ENCODE measurements at places on chromosomes 12 and 14. TPM values are rescaled to one million over a fixed set of nuclear protein-coding genes. Genes with fewer than 3 reads are reported as not detected.

DNA sequence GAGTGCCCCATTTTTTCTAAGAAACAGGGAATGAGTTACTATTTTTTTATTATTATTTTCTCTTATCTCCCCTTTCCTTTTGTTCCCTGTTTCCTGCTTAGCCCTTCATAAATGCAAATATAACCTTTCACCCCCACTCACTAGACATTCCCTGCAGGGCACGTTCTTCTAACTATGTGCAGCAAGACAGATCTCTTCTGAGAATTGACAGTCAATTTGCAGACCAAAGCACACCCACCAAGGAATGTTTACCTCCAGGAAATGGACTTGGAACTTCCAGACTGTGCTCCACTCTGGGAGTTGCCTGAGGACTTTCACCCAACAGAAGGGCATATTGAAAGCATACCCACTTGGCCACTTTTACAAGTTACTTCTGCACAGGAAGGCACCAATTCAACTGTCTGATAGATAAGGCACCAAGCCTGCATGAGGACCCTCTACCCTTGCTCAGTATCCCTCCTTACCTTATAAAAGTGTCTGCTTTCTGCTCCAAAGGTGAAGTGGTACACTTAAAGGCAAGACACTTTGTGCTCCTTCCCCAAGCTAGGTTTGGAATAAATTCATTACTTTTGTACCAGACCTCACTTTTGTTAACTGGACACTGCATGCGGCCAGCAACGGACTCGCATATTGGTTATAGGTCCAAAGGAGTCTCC lies 6.5 kb downstream of the TAS2R19 start:
- no peaks in the 10 kb centered on the region for H3K27me3 ChIP-seq
- H3K36me3 ChIP-seq: no peaks in the 10 kb centered on the region
- no peaks in the 10 kb centered on the region for H3K4me1 ChIP-seq
- no peak for DNase-seq

The TMPRSS12 gene
- total RNA-seq: not detected

GRCh38 chr14:83913476-83913875 lies 1616.5 kb upstream of the FLRT2 start:
- no peaks in the 10 kb centered on the region for H3K4me1 ChIP-seq
- no peak overlapping the region for H3K4me3 ChIP-seq
- H3K36me3 ChIP-seq: no peaks in the 10 kb centered on the region
- no peak overlapping the region for H3K27ac ChIP-seq
- no peaks in the 10 kb centered on the region for H3K27me3 ChIP-seq
- no peak for DNase-seq

DNA sequence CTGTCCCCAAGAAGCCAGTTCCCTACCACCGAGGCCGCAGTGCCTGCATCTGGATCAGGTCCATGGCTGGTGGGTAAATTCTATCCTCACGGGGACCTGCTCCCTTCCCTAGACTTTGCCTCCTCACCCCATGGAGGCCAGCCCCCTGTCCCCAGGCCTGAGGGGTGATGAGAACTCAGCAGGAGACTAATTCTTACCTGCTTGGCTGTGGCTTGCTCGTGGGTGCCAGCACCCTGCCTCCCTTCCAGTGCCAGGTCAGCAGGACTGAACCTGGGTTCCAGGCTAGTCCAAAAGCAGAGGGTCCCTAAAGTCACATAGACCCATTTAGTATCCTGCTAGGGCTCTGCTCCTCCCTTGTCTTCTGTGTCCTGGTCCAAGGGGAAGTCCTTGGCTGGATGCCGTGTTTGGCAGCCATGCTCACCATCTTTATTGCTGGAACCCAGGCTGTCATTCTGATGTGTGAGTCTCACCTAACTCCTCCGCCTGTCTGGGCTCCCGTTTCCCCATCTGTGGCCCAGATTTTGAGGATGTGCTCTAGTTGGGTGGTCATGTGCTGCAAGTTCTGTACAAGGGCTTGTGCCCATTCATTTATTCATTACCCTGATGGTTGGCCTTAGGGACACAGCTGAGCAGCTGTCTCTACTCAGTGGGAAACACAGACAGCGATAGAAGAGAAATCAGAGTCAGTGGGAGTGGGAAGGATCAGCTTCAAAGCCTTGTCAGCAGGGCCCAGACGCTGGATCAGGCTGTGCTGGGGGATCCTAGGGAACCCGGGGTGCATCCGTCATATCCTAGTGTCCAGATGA lies 949 bp downstream of the PLBD2 start:
- peak overlapping the region; percentile 80 for H3K27ac ChIP-seq
- peaks cover 5% of the 10 kb centered on the region for H3K4me1 ChIP-seq
- no peak for DNase-seq

The ESR2 gene
- total RNA-seq: 0.13 TPM

- peak overlapping the region; percentile 5 for H3K4me3 ChIP-seq
- H3K4me1 ChIP-seq: peaks cover 19% of the 10 kb centered on the region
- H3K27me3 ChIP-seq: no peaks in the 10 kb centered on the region
- H3K27ac ChIP-seq: peak overlapping the region; percentile 48
Observed at GRCh38 chr12:46523863-46524770, 151.5 kb upstream of the SLC38A2 start.

The FAM222A gene
- total RNA-seq: 0.24 TPM

DNA sequence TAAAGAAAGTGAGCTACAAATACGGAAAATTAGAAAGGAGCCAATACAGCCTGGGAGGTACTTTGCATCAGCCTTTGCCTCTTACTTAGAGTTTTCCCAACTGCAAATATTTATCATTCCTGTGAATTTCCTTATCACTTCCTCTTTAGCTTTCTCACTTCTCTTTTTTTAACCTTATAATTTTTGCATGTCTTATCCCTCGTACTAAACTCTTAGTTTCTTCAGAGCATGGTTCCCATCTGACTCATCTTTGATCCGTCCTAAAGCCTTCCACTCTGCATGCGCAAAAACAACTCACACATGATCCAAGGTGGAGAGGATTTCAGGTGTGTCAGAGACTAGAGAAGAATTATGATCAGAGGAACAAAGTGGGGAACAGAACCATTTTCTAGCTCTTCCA lies 9.6 kb upstream of the SNAPC1 start:
- H3K36me3 ChIP-seq: no peaks in the 10 kb centered on the region
- no peaks in the 10 kb centered on the region for H3K4me1 ChIP-seq
- no peak overlapping the region for H3K4me3 ChIP-seq
- H3K27me3 ChIP-seq: no peaks in the 10 kb centered on the region
- no peak for DNase-seq

GRCh38 chr12:68276402-68276930 lies 23.1 kb upstream of the IL22 start:
- no peaks in the 10 kb centered on the region for H3K27me3 ChIP-seq
- H3K4me3 ChIP-seq: no peak overlapping the region
- no peaks in the 10 kb centered on the region for H3K4me1 ChIP-seq
- no peak overlapping the region for H3K27ac ChIP-seq
- no peak for DNase-seq

The REP15 gene
- total RNA-seq: 0.85 TPM

- H3K27me3 ChIP-seq: no peaks in the 10 kb centered on the region
- no peak for DNase-seq
- no peak overlapping the region for H3K27ac ChIP-seq
- H3K36me3 ChIP-seq: no peaks in the 10 kb centered on the region
- no peaks in the 10 kb centered on the region for H3K4me1 ChIP-seq
Observed at GRCh38 chr12:67112586-67112985, 156.6 kb upstream of the CAND1 start.

- DNase-seq: no peak
- peaks cover 46% of the 10 kb centered on the region for H3K36me3 ChIP-seq
- peaks cover 26% of the 10 kb centered on the region for H3K4me1 ChIP-seq
- H3K4me3 ChIP-seq: peak overlapping the region; percentile 89
Observed at GRCh38 chr12:56158926-56159461, 835 bp downstream of the MYL6 start.

DNA sequence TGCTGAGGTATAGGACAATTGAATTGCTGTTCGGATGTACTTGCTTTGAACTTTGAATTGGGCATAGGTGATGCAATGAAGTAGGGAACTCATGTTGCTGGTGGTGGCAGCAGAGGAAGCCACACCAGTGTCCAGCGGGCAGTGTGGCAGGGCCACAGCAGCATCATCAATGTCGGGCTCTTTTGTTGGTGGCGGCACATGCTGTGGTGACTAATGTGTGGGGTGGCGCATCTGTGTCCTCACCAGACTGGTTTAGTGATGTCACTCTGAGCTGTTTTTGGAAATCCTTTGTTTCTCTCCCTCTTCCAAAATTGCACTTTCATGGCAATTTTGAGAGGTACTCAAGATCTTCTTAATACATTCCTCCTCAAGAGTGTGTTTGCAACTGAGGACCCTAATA lies 187.6 kb downstream of the ETNK1 start:
- no peaks in the 10 kb centered on the region for H3K4me1 ChIP-seq
- no peak overlapping the region for H3K27ac ChIP-seq
- no peaks in the 10 kb centered on the region for H3K27me3 ChIP-seq
- H3K36me3 ChIP-seq: no peaks in the 10 kb centered on the region

DNA sequence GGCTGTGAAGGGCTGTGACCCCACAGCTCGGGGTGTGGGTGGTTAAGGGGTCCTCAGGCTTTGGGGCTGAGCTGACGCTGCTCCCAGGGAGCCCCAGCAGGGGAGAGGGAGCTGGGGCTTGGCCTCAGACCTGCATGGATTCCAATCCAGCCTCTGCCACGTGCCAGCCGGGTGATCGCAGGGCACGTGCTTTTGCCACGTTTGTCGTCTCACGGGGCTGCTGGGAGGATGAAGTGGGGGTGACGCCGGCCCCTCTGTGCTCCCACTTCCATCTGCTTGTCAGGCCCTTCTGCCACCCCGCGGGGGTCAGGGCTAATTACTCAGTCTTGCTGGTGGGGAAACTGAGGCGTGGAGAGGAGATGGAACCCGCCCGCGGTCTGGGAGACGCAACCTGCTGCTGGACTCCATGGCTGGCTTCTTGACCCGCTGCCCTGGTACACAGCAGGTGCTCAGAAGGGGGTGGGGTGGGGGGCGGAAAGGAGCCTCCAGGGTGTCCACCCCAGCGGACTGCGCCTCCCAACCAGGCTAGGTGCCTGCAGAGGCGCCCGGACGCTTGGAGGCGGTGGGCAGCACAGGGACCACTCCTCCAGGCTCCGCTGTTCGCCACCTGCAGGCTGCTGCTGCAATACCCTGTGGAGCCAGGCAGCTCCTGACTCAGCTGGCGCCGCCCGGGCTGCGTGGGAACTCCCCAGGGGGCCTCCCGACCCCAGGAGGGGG lies 36.4 kb upstream of the PRIMA1 start:
- no peaks in the 10 kb centered on the region for H3K36me3 ChIP-seq
- H3K4me1 ChIP-seq: no peaks in the 10 kb centered on the region
- no peaks in the 10 kb centered on the region for H3K27me3 ChIP-seq
- no peak overlapping the region for H3K27ac ChIP-seq

DNA sequence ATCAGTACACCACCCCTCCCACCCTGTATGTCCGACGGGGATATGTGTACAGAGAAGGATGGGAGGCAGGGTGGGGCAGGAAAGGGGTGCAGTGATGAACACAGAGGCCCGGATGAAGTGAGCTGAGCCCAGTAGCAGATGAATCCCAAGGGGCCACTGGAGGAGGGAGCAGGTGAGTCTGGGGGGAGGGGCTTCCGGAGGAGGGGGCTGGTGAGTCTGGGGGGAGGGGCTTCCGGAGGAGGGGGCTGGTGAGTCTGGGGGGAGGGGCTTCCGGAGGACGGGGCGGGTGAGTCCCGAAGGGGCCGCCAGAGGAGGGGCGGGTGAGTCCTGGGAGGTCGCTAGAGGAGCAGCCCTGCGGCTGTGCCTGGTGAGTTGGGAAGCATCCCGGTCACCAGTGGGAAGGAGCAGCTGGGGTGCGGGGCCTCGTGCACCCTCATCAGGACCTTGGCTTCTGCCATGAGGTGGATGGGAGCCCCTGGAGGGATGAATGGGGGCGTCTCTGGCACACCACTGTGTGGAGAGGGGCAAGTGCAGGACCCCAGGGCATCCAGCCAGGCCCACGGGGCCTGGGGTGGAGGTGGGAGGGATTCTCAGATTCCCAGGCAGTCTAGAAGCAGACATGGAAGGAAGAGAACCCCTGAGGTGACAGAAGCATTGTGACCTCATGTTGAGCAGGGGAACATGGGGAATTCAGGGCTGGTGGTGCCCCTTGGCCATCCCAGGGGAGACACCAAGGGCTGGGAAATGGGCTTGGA lies 14.0 kb downstream of the BEGAIN start:
- no peaks in the 10 kb centered on the region for H3K4me1 ChIP-seq
- H3K36me3 ChIP-seq: no peaks in the 10 kb centered on the region
- no peak overlapping the region for H3K4me3 ChIP-seq
- DNase-seq: no peak

The RHOJ gene
- not detected for total RNA-seq

DNA sequence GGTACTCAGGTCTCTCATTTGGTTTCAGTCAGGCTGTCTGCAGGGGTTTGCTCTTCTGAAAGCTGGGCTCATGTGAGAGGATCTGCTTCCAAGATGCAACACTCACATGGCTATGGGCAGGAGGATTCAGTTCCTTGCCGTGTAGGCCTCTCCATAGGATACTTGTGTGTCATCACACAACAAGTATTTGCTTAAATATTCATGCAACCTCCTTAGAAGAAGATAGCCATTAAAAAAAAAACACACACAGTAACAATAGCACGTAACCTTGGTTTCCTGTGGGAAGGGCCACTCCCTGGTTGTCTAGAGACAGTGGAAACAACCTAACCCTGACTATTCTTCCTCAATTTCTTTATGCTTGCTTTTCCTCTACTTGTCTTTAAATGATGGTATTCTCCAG lies 31.8 kb upstream of the CLEC4E start:
- H3K27me3 ChIP-seq: no peaks in the 10 kb centered on the region
- H3K4me3 ChIP-seq: no peak overlapping the region
- no peaks in the 10 kb centered on the region for H3K36me3 ChIP-seq
- H3K27ac ChIP-seq: no peak overlapping the region

- DNase-seq: no peak
- no peak overlapping the region for H3K27ac ChIP-seq
- no peaks in the 10 kb centered on the region for H3K36me3 ChIP-seq
- no peak overlapping the region for H3K4me3 ChIP-seq
Observed at GRCh38 chr12:58893495-58893894, 26.8 kb downstream of the LRIG3 start.

DNA sequence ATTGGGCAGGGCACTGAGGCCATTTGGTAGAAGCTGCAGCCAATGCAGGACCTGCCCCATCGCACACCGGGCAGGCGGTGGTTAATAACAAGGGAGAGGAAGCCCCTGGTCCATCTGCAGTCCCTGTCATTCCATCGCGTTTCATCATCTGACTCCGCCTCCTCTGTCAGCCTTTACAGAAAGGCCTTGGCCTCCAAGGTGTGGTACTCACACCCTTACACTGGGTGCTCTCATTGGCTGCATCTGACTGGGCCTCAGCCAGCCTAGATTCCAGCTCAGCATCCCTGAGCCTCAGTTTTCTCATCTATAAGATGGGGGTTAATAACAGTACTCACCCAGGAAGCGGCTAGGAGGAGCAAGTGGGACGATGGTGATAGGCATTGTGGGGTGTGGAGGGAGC lies 14.7 kb upstream of the HHIPL1 start:
- no peaks in the 10 kb centered on the region for H3K36me3 ChIP-seq
- no peak overlapping the region for H3K4me3 ChIP-seq
- H3K4me1 ChIP-seq: no peaks in the 10 kb centered on the region
- DNase-seq: no peak
- peaks cover 4% of the 10 kb centered on the region for H3K27me3 ChIP-seq
- H3K27ac ChIP-seq: no peak overlapping the region

- no peak overlapping the region for H3K4me3 ChIP-seq
- peaks cover 5% of the 10 kb centered on the region for H3K4me1 ChIP-seq
- no peak for DNase-seq
- no peak overlapping the region for H3K27ac ChIP-seq
- no peaks in the 10 kb centered on the region for H3K36me3 ChIP-seq
- H3K27me3 ChIP-seq: no peaks in the 10 kb centered on the region
Observed at GRCh38 chr12:124739953-124740561, 123.6 kb downstream of the SCARB1 start.
